Activated naive CD8-positive, alpha-beta T cell treated with anti-CD3 and anti-CD28 coated beads, Interleukin-2, amount 10 ng/mL, durations not matched to agents 7 days and 5 days (primary cell): ENCODE measurements at places on chromosomes 1 and 21.
A peak's percentile ranks its signal among the peaks of the same experiment; 100 is the strongest.

GRCh38 chr1:117675907-117676430 lies 70.1 kb downstream of the TENT5C start:
- DNase-seq = no peak

- DNase-seq = no peak
These were observed 12.6 kb downstream of the TRIM46 start for GRCh38 chr1:155186067-155186793.

GRCh38 chr1:9438431-9439073 lies 100.7 kb upstream of the SLC25A33 start:
- DNase-seq = no peak

DNA sequence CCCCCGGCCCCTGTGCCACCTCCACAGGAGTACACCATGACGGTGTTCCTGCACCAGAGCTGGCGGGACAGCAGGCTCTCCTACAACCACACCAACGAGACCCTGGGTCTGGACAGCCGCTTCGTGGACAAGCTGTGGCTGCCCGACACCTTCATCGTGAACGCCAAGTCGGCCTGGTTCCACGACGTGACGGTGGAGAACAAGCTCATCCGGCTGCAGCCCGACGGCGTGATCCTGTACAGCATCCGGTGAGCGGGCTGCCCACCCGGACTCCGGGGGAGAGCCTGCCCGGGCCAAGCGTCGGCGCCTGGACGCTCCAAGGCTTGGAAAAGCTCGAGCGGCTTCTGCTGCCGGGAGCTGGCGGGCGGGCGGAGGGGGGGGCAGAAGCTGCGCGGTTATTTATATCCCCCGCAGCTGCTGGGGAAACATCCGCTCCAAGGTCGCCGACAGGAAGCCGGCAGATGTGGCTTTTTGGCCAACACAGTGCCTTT lies 6.4 kb downstream of the GABRD start:
- DNase-seq = no peak

DNA sequence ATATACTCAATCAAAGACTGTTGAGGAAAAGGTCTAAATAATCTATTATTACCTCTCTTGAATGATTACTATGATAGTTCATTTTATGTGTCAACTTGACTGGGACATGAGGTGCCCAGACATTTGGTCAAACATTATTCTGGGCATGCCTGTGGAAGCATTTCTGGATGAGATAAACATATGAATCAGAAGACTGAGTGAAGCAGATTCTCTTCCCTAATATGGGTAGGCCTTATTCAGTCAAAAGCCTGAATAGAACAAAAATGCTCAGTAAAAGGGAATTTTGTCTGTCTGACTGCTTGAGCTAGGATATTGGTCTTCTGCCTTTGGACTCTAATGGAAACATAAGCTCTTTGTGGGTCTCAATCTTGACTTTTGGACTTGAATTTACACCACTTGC lies 73.3 kb upstream of the SOX13 start:
- no peak for DNase-seq

GRCh38 chr1:45051005-45051772 lies 39.1 kb downstream of the UROD start:
- DNase-seq = peak; percentile 38

GRCh38 chr21:37566790-37567615 lies 200.4 kb downstream of the DYRK1A start:
- no peak for DNase-seq

- no peak for DNase-seq
These were observed 13.6 kb upstream of the LRRC3 start for GRCh38 chr21:44441581-44442265.

- no peak for DNase-seq
These were observed 55.3 kb upstream of the HNRNPU start for GRCh38 chr1:244919320-244920282.

GRCh38 chr1:206074839-206075238 lies 21.9 kb downstream of the RHEX start:
- no peak for DNase-seq

GRCh38 chr1:247448107-247448791 lies 9.7 kb downstream of the OR2B11 start:
- no peak for DNase-seq

GRCh38 chr1:206900149-206900548 lies 2.9 kb downstream of the IL24 start:
- no peak for DNase-seq

DNA sequence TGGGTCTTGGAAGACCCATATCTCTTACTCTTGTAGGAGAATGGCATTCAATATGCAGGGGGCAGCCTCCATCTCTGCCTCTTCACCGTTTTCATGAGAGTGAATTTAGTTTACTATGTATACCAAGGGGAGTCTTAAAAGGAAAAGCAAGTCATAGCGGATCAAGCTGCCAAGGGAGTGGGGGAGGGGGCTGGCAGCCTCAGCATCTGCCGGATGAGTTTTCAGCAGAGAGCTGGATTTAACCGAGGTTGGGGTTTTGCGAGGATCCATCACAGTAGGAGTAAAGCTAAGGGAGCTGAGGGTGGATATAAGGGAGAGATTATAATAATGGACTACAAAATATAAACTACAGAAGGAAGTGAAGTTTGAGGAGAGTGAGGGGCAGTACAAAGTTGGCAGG lies 9.9 kb downstream of the CD160 start:
- no peak for DNase-seq

- DNase-seq = no peak
These were observed 408.0 kb downstream of the MATN1 start for GRCh38 chr1:30315185-30315960.

- DNase-seq = no peak
These were observed 154.8 kb downstream of the TRABD2B start for GRCh38 chr1:47842228-47842919.

- no peak for DNase-seq
These were observed 144.5 kb upstream of the SMYD2 start for GRCh38 chr1:214136324-214136919.

DNA sequence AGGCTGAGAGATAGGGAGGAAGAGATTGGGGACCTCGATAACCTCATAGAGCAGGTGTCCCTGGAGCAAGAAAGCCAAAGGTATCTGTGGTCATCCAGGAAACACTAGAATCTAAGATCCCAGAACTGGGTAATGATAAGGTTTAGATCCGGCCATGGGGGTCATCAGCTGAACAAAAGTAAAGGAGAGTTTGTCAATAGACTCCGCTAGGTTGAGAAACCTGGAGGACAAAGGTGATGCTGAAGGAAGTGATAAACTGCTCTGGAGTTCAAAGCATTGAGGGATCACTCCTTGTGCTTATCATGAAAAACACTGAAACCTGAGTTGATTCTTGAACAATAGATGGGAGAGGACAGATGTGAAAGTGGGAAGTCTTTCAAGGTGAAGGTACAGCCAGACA lies 59.5 kb upstream of the SLC2A1 start:
- DNase-seq = no peak

DNA sequence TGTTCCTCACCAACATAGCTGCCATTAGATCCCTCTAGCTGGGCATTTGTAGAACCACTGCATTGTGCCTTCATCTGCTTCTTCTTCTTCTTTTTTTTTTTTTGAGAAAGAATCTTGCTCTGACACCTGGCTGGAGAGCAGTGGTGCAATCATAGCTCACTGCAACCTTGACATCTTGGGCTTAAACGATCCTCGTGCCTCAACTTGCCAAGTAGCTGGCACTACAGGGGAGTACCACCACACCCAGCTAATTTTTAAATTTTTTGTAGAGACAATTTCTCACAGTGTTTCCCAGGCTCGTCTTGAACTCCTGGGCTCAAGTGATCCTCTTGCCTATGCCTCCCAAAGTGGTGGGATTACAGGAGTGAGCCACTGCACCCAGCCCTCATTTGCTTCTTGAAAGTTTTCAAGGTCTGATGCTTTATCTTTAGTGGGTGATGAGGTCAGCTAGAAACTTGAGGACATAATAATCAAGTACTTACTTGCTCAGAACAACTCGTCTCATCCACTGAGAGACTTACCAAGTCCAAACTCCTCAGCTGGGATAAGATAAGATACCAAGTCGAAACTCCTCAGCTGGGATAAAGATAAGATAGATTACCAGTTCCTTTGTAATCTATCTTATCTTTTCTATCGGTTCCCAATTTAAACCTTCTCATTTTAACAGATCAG lies 71.5 kb downstream of the MACF1 start:
- DNase-seq = no peak

GRCh38 chr1:55988963-55989452 lies 590.4 kb downstream of the PLPP3 start:
- no peak for DNase-seq

DNA sequence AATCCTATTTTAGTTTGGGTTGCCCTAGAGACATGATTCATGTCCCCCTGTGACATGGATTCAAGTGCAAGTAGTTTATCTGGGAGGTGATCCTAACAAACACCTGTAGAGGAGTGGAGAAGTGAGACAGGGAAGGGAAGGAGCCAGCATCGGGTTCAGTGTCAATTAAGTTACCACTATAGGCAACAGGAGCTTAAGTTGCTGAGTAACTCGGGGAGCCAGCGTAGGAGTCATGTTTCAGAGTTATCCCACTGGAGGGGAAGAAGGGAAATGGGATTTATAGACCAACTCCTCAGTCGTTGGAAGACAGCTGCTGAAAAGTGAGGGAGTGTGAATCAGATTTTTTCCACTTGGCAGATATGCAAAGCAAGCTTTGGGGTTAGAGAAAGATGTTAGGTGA lies 54.9 kb downstream of the SLC30A7 start:
- no peak for DNase-seq

- DNase-seq = no peak
These were observed 171.0 kb downstream of the VAV3 start for GRCh38 chr1:107793896-107794453.

DNA sequence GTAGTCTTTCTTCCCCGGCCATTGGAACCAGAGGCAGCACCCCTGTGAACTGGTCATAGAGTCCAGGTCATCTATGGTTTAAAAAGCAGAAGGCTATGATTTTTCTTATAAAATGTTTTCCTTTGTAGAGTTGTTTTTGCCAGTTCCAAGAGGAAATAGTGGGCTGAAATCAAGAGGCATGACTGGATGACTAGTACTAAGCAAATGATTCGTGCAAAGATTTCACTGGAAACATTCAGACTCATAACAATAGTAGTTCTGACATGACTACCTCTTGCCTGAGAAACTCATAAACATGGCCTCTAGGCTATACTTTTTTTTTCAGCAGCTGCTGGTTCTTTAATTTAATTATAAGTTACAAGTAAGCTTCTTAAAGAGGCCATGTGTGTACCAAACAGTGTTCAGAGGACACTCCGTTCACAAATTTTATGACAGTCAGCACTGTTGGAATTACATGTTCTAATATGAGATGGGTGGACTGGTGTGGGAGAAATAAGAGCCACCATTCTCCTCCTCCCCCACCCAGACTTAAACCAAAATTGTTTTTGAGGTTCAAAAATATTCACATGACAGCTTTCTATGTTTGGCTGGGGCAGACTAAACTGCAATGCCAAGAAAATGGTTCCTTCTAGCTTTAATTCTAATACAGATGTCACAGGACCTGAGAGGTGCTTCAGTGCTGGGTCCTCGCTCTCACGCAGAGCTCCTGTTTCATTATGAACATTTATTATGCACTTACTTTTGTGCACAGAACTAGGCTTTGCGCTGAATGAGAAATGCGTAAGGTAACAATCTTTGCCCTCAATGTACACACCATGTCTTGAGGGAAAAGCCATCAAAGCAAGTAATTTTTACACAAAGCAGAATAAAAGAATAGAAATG lies 147.5 kb downstream of the ZC3H11B start:
- no peak for DNase-seq

DNA sequence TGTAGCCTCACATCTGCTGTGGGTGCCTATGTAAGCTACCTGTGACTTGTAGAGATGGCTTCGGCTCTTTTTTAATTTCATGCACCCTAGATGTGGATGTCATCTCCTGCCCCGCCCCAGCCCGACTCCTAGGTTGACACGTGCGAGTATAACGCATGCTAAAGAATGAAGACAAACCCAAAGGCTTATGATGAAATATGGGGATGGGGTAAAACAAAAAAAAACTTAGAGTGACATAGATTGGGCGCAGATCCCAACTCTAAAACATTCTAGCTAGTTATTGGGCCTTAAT lies 613 bp upstream of the ERO1B start:
- no peak for DNase-seq

DNA sequence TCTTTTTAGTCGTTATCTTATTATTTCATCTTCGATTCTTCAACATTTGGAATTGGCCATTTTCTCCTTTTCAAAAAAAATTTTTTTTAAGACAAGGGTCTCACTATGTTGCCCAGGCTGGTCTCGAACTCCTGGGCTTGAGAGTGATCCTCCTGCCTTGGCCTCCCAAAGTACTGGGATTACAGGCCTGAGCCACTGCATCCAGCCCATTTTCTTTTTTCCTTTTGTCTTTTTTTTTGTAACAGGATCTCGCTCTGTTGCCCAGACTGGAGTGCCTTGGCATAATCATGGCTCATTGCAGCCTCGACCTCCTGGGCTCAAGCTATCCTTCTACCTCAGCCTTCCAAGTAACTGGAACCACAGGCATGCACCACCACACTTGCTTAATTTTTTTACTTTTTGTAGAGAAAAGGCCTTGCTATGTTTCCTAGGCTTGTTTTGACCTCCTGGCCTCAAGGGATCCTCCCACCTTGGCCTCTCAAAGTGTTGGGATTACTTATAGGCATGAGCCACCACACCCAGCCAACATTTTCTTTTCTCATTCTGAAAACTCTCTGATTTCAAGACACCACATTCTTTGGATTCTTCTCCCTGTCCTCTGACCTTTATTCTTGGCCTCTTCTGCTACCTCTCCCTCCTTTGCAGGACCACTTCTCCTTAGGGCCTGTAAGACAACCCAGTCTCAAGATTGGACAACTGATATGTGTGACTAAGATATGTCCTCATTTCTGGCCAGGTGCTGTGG lies 6.0 kb upstream of the MAP1LC3C start:
- no peak for DNase-seq

DNA sequence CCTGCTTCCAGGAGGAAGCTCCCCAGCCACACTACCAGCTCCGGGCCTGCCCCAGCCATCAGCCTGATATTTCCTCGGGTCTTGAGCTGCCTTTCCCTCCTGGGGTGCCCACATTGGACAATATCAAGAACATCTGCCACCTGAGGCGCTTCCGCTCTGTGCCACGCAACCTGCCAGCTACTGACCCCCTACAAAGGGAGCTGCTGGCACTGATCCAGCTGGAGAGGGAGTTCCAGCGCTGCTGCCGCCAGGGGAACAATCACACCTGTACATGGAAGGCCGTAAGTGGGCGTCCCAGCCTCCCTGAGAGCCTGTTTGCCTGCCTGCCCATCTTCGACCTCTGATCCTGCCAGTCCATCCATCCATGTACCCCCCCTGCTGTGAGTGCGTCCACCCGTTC lies 3.6 kb downstream of the ECM1 start:
- DNase-seq = no peak
